ENCODE measurements at places on chromosomes 7 and 10.

DNA sequence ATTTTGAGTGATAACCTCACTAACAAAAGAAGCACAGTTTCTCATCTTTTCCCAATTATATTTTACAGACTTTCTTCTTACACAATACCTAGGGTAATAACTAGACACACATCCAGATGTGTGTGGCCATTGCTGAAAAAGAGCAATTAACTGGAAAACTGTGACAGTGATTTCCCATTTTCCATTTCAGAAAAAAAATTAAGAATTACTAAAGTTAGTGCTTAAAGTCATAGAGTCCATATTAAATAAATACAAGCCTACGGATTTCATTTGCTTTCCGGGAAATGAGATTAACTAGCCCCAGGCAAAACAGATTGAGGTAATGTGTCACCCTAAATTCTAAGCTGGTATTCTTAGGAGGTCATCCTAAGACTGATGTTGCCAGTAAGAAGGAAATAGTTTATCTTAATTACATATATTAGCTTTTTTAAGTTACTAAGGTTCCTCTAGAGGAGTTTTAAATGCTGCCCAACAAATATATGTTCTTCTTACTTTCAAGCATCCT, 10.2 kb upstream of the MACC1 start:
- no peak for DNase-seq
- no peak overlapping the region for H3K27ac ChIP-seq
- H3K27me3 ChIP-seq: no peaks in the 10 kb centered on the region
- H3K4me3 ChIP-seq: no peak overlapping the region

DNA sequence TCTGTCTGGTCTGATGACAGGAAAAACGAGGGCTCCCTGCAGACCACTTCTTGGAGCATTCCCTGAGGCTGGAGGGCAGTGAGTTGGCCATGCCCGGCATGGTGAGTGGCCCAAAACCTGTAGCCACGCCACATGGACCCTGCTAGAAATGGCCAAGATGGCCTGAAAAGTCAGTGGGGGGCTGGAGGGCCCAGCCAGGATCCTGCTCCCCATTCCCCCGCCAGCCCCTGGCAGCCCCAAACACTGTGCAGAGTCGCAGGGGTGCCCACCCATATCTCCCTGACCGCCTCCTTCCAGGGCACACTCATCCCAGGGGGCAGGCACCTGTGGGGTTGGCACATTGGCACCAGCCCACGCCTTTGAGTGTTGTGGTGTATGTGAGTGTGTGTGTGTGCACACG, 18.7 kb upstream of the PPP2R2D start:
- H3K27me3 ChIP-seq: no peaks in the 10 kb centered on the region
- DNase-seq: no peak
- no peak overlapping the region for H3K27ac ChIP-seq
- peaks cover 8% of the 10 kb centered on the region for H3K4me1 ChIP-seq
- H3K4me3 ChIP-seq: no peak overlapping the region

GRCh38 chr10:96992721-96993120, 160.6 kb downstream of the LCOR start:
- H3K27ac ChIP-seq: no peak overlapping the region
- no peaks in the 10 kb centered on the region for H3K36me3 ChIP-seq
- no peak for DNase-seq
- no peaks in the 10 kb centered on the region for H3K27me3 ChIP-seq
- peaks cover 26% of the 10 kb centered on the region for H3K4me1 ChIP-seq

GRCh38 chr10:69802424-69803161, 887 bp downstream of the COL13A1 start:
- DNase-seq: no peak
- H3K4me1 ChIP-seq: peaks cover 34% of the 10 kb centered on the region
- peak overlapping the region; percentile 30 for H3K4me3 ChIP-seq
- H3K27ac ChIP-seq: no peak overlapping the region

DNA sequence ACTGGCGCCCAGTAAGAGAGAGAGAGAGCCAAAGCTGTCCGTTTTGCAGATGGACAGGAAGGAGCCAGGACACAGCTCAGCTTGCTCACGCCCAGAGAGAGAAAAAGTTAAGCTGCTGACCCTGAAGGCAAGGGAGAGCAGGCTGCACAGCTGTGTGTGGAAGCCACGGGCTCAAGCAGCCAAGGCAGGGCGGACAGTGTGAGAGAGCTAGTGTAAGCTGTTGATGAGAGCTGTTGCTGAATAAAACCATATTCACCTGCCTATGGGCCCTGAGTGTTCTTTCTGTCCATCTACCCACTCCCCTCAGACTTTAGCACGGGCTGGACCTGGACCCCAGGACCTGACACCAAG, 5.4 kb downstream of the INMT start:
- peaks cover 12% of the 10 kb centered on the region for H3K4me1 ChIP-seq
- H3K27me3 ChIP-seq: no peaks in the 10 kb centered on the region
- H3K36me3 ChIP-seq: no peaks in the 10 kb centered on the region

Measured in esophagus squamous epithelium (tissue), 5 donors.